CD4-positive, alpha-beta T cell treated with Interleukin-6 at 100 ng/mL for 8 hours (primary cell): ENCODE measurements at places on chromosomes 3 and 15.

GRCh38 chr3:64022451-64023186, 675 bp downstream of the PSMD6 start:
- no peak for DNase-seq

- no peak for DNase-seq
Measured at GRCh38 chr15:48710952-48711495, 65.5 kb upstream of the FBN1 start.

DNA sequence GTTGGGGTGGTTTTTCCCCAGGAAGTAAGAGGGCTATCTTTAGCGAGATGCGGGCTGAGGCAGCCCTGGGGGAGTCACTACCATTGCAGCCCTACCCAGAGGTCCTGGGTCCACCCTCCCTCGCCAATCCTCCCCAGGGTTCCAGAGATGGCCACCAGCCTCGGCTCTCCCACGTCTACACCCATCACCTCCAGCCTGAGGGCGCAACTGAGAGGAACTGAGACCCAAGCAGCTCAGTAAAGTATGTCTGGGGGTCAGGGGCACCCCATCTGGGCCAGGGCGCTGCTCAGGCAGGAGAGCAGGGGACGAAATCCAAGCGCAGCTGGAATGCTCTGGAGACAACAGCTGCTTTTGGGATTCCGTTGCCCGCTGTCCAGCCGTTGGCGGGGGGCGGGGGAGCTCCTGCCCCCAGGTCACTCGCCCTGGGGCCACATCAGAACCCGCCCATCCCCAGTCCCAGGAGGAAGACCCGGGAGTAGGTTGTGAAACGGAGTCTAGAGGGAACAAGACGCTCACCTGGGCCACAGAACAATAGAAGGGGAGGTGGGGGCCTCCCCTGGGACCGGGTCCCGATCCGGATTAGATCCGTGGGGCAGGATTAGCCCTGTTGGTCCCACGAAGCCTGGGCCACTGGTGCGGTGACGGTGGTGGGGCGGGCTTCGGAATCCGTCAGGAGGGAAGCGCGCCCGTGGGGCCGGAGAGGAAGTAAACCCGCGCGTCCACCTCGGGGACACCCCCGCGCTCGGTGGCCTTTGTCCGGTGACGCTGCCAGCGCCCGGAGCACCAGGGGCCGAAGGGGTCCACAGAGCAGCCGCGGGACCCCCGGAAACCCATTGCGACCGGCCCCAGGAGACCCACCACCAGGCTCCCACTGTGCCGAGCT, 1.4 kb upstream of the NDUFAF3 start:
- DNase-seq = no peak

- DNase-seq = no peak
Measured at GRCh38 chr3:128480717-128481437, 12.1 kb downstream of the GATA2 start.

DNA sequence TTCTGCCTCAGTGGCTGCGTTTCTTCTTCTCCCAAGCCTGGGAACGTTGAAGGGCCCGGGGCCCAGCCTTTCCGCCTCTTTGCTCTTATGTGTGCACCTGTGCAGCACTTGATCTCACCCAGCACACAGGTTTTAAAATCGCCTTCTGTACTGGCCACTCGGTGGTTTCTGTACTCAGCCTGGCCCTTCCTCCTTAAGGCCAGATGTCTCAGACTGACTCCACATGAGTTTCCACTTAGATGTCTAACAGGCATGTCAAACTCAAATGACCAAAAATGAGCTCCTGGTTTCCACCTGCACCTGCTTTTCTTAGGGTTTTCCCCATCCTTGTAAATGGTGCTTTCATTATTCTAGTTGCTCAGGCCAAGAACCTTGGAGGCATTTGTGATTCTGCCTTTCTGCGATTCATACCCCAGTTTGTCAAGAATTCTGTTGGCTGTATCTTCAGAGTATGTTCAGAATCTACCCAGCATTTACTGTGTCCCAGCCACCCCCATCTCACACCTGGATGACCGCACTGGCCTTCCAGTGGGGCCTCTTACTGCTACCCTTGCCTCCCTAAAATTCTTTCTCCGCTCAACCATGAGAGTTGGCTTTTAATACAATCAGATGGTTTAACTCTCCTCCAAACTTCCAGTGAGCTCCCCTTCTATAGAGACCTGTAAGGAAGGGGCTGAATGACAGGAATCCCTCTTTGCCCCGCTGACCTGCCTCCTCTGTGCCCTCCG, 2.2 kb upstream of the TRAK1 start:
- no peak for DNase-seq

GRCh38 chr3:60386306-60386705, 864.9 kb downstream of the FHIT start:
- no peak for DNase-seq

DNA sequence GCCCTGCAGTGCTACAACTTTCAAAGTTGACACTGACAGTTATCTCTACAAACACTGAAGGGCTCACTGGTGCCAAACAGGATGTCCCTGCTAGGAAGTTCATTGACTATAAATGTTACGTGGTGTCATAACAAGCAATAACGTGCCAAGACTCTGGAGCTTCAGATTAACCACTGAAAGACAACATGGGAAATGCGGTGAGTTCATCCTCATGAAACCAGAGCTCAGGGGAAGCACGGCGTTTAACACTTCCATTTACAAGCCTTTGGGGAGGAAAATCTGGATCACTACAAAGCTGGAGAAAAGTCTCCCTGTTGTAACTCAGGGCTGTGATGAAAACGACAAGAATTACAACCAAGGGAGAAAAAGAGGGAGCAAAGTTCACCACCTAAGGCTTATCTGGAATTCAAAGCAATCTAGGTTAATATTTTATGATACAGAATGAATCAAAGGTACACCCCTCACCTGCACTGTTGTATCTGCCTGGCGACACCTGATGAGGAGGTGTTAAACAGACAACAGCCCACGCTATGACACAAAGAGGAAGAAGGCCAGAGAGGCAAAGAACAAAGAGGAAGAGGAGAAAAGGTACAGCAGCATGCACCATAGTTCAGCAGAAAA, 27.0 kb downstream of the SHQ1 start:
- DNase-seq = peak; percentile 24

GRCh38 chr3:14329116-14329830, 73.1 kb upstream of the SLC6A6 start:
- DNase-seq = no peak

GRCh38 chr15:101183226-101183930, 68.5 kb downstream of the CHSY1 start:
- no peak for DNase-seq

GRCh38 chr3:96334779-96335178, 479.6 kb upstream of the EPHA6 start:
- no peak for DNase-seq

DNA sequence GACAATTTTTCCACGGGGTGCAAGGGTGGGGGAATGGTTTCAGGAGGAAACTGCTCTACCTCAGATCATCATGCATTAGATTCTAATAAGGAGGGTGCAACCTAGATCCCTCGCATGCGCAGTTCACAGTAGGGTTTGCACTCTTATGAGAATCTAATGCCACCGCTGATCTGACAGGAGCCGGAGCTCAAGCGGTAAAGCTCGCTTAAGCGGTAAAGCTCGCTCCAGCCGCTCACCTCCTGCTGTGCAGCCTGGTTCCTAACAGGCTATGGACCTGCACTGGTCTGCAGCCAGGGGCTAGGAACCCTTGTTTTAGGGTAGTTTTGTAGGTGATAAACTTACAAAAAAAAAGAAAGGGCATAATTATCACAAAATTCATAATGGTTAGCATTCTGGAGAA, 53.9 kb upstream of the RYR3 start:
- no peak for DNase-seq

DNA sequence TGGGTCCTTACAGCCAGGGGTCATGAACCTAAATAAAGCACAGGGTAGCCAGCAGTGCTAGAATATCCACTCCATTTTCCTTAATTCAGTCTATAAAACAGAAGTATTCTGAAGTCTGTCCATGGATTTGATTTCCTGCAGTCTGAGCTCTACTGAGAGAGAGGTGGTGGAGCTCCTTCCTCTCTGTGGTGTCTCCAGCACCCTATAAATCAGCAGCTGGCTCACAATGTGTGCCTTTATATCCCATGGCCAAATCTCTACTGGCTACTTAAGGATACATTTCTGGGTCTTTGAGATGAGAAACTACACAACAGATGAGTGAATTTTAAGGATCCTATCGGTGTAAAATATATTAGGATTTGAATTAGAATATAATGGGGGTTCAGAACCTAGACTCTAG, 339.9 kb upstream of the RBMS3 start:
- no peak for DNase-seq

GRCh38 chr15:64746356-64746755, 29.0 kb downstream of the RBPMS2 start:
- no peak for DNase-seq

DNA sequence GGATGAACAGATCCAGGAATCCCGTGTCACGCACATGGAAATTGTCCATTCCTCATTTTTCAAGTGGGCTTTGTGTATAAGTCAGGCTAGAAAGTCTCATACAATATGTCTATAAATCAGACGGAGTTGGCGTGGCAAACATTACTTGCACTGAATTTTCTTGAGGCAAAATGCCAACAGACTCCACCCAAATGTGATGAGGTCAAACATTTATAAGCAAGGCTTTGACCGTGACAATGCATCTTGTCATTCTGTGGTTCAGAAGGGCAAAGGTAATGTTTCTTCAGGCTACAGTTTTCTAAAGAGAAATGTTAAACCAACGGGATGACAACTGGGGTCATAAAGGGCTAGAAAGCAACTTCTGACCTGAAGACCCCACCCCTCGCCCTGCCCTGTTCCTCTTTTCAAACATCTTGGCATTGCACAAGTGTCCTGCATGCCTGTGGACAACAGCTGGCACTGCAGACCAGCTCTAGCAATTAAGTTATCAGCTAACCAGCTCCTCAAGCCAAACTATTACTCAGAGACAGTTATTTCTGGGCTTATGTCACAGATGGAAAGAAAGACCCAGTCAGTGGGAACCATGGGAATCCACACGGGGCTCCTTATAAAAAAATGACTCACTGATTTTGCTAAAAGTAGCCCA, 36.5 kb upstream of the SPTBN5 start:
- no peak for DNase-seq

DNA sequence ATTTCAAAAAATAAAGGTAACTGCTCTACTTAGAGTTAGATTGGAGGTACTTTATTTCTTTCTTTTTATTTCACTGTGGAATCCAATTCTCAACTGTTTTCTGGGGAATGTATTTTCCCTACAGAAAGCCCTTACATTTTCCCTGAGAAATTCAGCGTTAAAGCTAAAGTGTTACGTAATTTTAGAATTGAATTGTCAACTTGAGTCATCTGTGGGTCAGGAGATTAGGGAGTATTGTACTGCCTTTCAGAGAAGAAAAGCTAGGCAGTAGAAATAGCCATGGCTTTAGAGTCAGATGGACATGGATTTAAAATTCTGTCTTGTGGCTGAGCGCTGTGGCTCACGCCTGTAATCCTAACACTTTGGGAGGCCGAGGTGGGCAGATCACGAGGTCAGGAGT, 728.6 kb downstream of the ROBO1 start:
- DNase-seq = no peak

GRCh38 chr3:107368654-107369398, 8.4 kb upstream of the CCDC54 start:
- no peak for DNase-seq

DNA sequence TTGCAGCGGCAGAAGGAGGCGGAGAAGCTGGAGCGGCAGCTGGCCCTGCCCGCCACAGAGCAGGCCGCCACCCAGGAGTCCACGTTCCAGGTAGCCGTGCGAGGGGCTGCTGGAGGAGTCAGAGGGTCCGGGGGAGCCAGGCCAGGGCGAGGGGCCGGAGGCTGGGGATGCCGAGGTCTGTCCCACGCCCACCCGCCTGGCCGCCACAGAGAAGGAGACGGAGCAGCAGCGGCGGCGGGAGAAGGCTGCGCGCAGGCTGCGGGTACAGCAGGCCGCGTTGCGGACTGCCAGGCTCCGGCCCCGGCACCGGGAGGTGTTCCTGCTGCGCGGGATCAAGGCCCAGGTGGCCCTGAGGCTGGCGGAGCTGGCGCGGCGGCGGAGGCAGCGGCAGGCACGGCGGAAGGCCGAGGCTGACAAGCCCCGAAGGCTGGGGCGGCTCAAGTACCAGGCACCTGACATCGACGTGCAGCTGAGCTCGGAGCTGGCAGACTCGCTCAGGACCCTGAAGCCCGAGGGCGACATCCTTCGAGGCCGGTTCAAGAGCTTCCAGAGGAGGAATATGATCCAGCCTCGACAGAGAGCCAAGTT, 625.0 kb downstream of the MCTP2 start:
- DNase-seq = no peak

- DNase-seq = no peak
Measured at GRCh38 chr3:75303741-75304140, 360.4 kb upstream of the FRG2C start.

DNA sequence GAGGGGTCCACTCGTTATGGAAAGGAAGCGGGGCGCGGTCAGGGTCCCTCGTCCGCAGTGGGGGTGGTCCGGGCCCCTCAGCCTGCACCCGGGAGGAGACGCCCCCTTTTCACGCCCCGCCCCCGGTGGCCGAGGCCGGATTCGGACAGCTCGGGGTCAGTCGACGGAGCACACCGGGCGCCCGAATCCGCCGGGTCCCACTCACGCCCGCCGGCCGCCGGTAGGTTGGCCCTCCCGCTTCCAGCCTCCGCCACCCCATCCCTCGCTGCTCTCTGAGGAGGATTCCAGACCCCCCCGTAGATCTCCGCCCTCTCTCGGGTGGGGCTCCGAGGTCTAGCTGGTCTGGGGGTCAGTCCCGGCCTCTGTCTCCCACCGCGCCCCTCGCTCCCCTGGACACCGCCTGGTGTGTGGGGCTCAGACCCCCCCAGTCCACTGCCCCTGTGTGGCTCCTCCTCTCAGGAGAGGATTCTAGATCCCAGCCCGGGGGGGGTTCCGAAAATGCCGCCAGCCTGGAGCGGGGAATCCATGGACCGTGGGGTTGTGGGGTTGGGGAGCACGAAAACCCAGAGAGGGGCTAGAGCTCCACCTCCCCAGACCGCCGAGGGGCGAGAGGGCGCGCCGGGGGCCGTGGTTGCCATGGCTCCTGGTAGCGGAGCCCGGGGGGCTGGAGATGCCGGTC, 725 bp downstream of the CHL1 start:
- no peak for DNase-seq

- no peak for DNase-seq
Measured at GRCh38 chr3:10723991-10724390, 92.0 kb upstream of the SLC6A11 start.

DNA sequence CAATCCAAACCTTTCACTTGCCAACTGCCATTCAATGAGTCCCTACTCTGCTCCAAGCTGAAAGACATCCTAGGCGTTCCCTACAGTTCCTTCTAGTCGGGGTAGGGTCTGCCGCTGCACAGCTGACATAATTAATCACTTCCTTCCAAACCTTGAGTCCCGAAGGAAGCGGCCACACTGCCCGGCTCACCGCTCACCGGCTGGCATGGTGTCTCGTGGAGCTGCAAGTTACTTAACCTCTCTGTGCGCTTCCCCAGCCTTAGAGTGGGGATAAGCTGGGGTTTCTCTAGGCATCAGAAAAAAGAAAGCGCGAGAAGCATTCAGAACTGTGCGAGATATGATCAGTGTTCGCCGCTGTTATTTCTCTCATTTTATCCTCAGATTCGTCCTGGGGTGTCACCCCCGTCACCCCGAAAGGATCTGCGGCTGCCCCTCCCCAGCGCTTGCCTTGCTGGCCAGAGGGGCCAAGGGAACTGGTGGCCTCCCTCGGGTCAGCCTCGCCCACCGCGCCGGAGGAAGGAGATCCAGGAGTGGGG, 748 bp downstream of the MRPS25 start:
- DNase-seq = no peak

GRCh38 chr15:71656425-71656824, 153.9 kb upstream of the NR2E3 start:
- DNase-seq = no peak

- no peak for DNase-seq
Measured at GRCh38 chr3:123154020-123154985, 47.4 kb upstream of the SEC22A start.
